ENCODE measurements at places on chromosomes 12 and 14.

GRCh38 chr12:105949391-105949790 lies 189.4 kb downstream of the NUAK1 start:
- DNase-seq: no peak

- no peak for DNase-seq
Measured at GRCh38 chr14:86626530-86626929, 1096.6 kb downstream of the FLRT2 start.

DNA sequence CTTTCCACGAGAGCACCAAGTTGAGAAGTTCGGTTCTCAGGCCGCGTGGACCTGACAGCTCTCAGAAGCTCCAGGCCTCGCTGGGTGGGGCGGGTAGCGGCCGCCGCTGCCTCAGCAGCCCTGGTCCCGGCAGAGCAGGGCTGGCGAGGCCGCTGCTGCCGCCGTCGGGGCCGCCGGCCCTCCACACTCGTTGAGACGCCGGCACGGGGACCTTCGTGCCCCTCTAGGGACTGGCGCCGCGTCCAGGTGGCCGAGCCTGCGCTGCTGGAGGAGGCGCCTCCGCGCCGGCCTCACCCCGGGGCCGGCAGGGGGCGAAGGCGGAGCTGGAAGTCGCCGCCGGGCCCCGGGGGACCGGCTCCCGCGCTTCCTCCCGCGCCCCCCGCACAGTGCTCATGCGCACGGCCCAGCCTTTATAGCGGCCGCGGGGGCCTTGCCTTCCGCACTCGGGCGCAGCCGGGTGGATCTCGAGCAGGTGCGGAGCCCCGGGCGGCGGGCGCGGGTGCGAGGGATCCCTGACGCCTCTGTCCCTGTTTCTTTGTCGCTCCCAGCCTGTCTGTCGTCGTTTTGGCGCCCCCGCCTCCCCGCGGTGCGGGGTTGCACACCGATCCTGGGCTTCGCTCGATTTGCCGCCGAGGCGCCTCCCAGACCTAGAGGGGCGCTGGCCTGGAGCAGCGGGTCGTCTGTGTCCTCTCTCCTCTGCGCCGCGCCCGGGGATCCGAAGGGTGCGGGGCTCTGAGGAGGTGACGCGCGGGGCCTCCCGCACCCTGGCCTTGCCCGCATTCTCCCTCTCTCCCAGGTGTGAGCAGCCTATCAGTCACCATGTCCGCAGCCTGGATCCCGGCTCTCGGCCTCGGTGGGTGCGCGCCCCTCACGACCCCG lies at the start of gene COCH:
COCH (plus strand) TSS at position 440 of the 879 bp plus-strand sequence; CDS start at position 820, 380 bp downstream.
- DNase-seq: no peak

GRCh38 chr12:46212108-46212982 lies 56.5 kb downstream of the SLC38A1 start:
- DNase-seq: no peak

GRCh38 chr12:22532317-22532716 lies 12.0 kb downstream of the C2CD5 start:
- DNase-seq: no peak

DNA sequence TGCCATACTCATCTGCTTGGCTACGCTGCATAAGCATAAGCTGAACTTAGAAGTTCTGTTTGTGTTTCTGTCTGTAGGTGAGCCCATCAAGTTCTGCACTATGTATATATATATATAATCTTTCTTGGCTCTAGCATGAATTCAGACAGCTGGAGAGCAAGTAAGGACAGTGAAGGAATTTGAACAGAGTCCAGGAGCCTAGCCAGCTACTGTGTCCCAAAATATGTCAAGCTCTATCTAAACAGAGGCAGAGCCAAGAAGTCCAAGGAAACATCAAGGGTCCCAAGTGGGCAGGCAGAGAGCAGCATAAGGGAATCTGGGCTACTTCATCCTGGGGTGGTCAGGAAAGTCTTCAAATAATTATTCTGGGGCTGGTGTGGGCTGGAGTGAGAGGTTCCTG lies 118.5 kb upstream of the NPAS3 start:
- DNase-seq: no peak

DNA sequence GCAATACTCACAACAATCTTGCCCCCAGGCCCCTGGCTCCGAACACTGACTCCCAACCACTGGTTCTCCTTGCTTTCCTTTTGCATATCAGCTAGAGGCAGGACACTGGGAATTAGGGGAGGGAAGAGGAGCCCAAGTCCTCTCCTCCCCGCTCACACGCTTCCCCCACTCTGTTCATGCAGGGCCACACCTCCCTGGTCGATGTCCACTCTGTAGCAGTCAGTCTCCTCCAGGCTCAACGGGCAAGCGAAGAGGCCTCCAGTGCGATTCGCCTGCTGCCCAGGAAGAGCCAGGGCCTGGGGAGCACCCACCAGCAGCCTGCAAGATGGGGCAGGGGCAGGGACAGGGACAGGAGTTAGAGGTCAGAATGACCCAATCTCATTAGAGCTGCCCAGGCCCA lies 4.8 kb downstream of the ITGA7 start:
- DNase-seq: no peak

DNA sequence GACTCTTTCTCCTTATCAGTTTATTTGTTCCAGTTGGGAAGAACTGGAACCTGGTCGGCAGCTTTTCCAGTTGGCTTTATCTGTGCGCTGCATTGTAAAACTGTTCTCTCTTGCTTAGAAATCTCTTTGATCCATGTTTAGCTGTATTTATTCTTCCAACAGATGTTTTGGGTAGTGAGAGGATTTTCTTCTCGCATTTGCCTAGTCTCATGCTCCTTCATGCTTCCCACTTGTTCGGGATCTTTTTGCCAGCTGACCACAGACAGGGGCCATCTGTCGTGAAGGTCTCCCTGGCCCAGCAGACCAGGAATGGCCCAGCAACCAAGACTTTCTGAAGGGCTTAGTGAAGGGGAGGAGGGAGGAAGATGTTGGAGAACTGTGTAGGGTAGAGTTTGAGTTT lies 21.6 kb downstream of the NTF3 start:
- no peak for DNase-seq

DNA sequence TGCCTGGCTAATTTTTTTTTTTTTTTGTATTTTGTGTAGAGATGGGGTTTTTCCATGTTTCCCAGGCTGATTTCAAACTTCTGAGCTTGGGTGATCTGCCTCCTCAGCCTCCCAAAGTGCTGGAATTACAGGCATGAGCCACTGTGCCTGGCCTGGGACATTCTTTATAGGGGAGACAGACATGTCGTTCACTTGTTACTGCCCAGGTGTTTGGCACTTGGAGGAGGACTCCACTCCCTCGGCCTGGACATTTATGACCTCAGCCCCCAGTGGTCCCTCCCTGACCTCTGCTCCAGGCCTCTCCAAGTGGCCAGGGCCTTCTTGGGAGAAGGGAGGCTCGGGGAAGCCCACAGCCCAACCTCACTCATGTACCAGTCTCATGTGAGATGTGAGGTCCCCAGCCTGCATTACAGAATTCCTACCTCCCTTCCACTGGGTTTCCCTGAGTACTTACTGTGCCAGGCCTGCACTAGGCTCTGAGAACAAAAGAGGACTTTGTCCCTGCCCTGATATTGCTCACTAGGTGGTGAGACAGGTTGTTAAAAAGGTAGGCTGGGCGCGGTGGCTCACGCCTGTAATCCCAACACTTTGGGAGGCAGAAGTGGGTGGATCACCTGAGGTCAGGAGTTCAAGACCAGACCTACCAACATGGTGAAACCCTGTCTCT lies 9.7 kb upstream of the POP5 start:
- DNase-seq: no peak

- DNase-seq: no peak
Measured at GRCh38 chr14:93716002-93716745, 72.1 kb downstream of the PRIMA1 start.

DNA sequence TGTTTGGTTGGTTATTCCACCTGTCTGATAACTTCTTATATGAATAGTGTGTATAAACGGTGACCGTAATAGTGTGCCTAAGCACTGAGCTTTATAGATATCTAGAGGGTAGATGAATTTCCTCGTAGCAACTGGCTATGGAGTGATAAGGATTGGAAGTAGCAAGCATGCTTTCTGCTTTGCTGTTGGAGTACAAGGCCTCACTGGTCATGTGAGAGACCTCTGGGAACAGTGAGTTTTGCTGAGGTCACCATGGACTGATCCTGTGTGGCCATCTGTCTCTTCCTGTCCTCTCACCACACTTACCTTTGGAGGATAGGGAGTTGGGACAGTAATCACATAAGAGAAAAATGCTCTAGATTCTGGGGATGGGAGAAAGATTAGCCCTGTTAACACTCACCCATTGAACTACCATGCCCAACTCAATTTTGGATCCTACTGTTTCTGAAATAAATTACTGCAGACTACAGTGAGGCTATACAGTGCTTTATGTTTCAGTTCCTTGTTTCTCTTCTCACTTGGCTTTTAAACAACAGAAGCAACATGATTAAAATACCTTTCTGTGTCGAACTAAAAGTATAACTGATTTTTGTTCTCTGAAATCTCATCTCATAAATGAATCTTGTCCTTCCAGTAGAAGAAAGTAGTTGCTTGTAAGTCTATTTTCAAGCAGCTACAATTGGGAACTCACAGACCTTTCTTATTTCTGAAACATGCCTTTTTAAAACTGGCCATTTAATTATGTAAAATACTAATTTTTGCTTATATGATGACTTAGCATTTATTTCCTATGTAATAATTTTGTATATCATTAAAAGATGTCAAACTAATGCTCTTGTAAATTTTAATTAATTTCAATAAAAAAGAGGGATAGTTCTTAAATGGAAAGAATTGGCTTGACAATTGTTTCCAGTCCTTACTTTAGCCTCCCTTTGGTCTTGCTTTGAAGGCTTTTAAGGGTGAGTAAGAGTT lies 8.3 kb downstream of the TMX1 start:
- no peak for DNase-seq

DNA sequence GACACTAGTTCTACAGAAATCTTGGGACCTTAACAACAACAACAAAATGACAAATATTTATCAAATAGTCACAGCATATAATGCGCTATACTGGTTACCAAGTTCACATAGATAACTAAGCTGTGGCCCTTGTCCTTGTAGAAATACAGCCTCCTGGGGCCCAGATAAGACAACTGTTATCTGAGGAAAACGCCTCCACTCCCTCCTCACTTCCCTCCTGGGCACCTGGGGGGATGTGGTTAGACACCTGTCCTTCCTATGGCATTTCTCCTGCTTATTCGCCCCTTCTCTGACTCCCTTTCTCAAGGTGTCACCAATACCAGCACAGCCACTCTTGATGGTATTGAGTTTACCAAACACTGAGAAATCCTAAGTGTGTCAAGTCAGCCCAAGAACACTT lies 419.4 kb downstream of the RAD51B start:
- DNase-seq: no peak

DNA sequence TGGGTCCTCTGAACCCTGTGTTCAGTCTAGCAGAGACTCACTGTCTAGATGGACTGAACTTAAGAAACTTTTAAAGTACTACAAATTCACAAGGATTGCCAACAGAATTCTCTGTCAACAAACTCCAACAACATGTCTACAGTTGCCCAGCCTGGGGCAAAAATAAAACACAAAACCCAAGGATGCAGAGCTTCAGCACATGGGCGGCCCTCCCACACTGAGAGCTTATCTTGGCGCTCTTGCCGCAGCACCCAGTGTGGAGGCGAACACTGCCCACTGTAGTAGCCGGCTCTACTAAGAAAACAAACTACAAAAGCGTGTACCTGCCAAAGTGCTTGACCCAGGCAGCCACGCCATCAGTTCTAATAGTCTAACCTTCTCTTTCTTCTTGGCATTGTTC lies 66.7 kb downstream of the PTPN21 start:
- no peak for DNase-seq

DNA sequence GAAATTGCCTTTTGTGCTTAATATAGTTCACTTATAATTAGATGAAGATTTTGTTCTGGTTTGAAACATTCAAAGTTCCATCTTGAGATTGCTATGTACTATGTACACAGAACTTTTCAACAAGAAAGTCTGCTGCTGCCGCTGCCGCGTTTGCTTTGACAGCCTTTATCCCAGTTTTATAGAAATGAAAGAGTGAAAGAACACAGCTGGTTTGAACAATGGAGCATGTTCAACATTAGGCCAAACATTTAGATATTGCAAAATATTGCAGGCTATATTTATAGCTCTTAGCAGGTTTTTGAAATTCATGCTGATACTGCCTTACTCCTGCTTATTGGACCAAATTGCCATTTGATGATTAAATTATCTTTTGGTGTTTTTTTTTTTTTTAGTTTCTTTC lies 299.8 kb upstream of the PRKD1 start:
- DNase-seq: no peak

DNA sequence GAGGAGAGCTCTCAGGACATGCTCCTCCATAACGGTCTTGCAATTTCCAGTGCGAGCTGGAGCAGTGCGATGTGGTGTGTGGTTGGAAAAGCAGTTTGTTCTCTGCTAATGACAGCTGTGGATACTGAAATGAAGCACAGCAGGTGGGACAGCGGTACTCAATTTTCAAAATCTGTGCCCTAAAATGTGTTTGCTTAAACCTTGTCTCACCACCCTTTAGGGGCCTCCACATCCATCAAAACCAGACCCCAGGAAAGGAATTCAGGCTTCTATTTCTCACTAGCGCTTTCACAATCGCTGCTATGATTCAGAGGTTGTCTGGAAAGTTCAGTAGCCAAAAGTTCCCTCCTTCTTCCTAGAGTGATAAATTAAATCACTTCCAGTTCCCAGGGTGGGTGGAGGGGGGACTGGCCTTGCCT lies 440.8 kb downstream of the EGLN3 start:
- DNase-seq: no peak

DNA sequence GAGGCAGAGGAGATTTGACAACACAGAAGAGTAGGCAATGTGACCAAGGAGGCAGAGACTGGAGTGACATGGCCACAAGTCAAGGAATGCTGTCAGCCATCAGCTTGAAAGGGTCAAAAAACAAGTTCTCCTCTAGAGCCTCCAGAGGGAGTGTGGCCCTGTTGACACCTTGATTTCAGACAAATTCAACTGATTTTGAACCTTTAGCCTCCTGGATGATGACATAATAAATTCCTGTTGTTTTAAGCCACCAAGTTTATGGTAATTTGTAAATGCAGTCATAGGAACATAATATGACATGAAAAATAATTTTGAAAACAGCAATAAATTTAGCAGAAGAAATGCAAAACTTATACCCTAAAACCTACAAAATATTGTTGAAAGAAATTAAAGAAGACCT lies 8.5 kb upstream of the NGDN start:
- no peak for DNase-seq

GRCh38 chr12:12880537-12880936 lies 10.8 kb upstream of the GPRC5A start:
- no peak for DNase-seq

GRCh38 chr12:87960566-87960965 lies 68.6 kb downstream of the C12orf50 start:
- DNase-seq: no peak
